Tibial artery (tissue), 4 donors: ENCODE measurements at places on chromosomes 2 and 18.
A peak's percentile ranks its signal among the peaks of the same experiment; 100 is the strongest.

DNA sequence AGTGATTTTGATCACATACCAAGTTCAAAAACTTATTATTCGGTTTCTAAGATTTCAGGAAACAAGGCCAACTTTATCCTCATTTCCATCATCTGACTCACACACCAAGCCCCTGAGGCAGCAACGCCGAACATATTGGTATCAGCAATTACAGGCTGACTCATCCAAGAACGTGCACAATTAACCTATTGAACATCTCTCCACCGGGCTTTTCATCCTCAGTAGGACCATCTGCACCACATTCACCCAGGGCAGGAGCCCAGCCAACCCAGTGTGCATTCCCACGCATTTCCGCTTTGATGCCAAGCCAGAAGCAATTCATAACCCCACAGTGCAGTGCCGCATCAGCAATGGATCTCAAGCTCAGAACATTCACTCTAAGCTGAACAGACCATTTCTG is 52.9 kb downstream of the SCG2 start:
- H3K4me1 ChIP-seq = no peaks in the 10 kb centered on the region
- no peak for DNase-seq
- H3K27me3 ChIP-seq = no peaks in the 10 kb centered on the region

- no peak overlapping the region for H3K4me3 ChIP-seq
- no peaks in the 10 kb centered on the region for H3K36me3 ChIP-seq
- peaks cover 3% of the 10 kb centered on the region for H3K27me3 ChIP-seq
- no peaks in the 10 kb centered on the region for H3K4me1 ChIP-seq
These were observed 118.7 kb downstream of the LYPD6B start for GRCh38 chr2:149156971-149157740.

- H3K27me3 ChIP-seq = no peaks in the 10 kb centered on the region
- no peaks in the 10 kb centered on the region for H3K4me1 ChIP-seq
- H3K27ac ChIP-seq = no peak overlapping the region
- no peaks in the 10 kb centered on the region for H3K36me3 ChIP-seq
These were observed 435.1 kb upstream of the MEIS1 start for GRCh38 chr2:65999796-66000195.

- H3K27ac ChIP-seq = no peak overlapping the region
- H3K4me1 ChIP-seq = no peaks in the 10 kb centered on the region
- no peaks in the 10 kb centered on the region for H3K36me3 ChIP-seq
- H3K4me3 ChIP-seq = no peak overlapping the region
- no peak for DNase-seq
- H3K27me3 ChIP-seq = no peaks in the 10 kb centered on the region
These were observed 57.9 kb downstream of the CDH7 start for GRCh38 chr18:65808759-65809158.

DNA sequence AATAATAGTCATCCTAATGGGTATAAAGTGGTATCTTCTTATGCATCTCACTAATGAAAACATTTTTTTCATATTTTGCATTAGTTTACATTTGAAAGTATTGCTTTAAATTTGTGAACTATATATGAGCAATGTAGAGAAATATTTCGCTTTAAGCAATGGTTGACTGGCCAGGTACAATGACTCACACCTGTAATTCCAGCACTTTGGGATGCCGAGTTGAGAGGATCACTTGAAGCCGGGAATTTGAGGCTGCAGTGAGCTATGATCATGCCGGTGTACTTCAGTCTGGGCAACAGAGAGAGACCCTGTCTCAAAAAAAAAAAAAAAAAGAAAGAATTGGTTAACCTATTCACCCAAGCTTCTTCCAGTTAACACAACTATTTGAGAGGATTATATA is 15.1 kb downstream of the ZCCHC2 start:
- no peaks in the 10 kb centered on the region for H3K27me3 ChIP-seq
- no peaks in the 10 kb centered on the region for H3K4me1 ChIP-seq
- DNase-seq = no peak
- no peak overlapping the region for H3K4me3 ChIP-seq
- peaks cover 8% of the 10 kb centered on the region for H3K36me3 ChIP-seq
- no peak overlapping the region for H3K27ac ChIP-seq

DNA sequence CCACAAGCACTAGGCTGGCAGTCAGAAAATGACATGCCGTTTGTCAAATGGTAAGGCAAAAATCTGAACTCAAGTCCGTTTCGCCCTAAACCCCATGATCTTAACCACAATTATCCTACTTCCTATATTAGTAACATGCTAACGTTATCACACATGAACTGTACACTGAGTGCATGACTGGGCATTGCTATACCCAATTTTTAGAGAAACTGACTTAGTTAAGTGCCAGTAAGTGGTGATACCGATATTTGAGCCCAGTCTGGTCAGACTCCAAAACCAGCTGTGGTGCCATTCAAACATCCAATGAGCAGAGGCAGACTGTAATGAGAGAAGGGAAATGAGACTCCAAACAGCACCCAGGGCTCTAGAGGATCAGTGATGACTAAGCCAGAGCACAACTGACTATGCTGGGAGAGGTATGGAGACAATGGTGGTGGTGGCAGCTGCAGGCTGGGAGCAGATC is 311.7 kb upstream of the PKDCC start:
- H3K27ac ChIP-seq = peak overlapping the region; percentile 18
- H3K4me1 ChIP-seq = no peaks in the 10 kb centered on the region
- H3K4me3 ChIP-seq = no peak overlapping the region
- H3K27me3 ChIP-seq = no peaks in the 10 kb centered on the region
- no peak for DNase-seq
- no peaks in the 10 kb centered on the region for H3K36me3 ChIP-seq

DNA sequence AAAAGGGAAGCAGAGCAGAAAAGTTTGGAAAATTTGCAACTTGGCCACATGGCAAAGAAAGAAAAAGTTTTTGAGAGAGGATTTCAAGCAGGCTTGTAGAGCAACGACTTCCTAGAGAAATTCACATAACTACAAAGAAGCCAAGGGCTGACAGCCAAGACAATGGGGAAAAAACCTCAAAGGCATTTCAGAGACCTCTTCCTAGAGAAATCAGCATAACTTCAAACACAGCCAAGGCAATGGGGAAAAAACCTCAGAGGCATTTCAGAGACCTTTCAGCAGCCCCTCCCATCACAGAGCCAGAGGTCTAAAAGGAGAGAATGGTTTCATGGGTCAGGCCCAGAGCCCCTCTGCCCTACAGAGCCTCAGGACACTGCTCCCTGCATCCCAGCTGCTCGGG is 7.2 kb downstream of the ADI1 start:
- no peak overlapping the region for H3K4me3 ChIP-seq
- no peaks in the 10 kb centered on the region for H3K27me3 ChIP-seq
- H3K4me1 ChIP-seq = no peaks in the 10 kb centered on the region
- peaks cover 50% of the 10 kb centered on the region for H3K36me3 ChIP-seq

GRCh38 chr2:8522687-8523086 is 159.2 kb upstream of the ID2 start:
- H3K27ac ChIP-seq = no peak overlapping the region
- H3K27me3 ChIP-seq = no peaks in the 10 kb centered on the region
- DNase-seq = no peak
- no peaks in the 10 kb centered on the region for H3K36me3 ChIP-seq
- H3K4me3 ChIP-seq = no peak overlapping the region

DNA sequence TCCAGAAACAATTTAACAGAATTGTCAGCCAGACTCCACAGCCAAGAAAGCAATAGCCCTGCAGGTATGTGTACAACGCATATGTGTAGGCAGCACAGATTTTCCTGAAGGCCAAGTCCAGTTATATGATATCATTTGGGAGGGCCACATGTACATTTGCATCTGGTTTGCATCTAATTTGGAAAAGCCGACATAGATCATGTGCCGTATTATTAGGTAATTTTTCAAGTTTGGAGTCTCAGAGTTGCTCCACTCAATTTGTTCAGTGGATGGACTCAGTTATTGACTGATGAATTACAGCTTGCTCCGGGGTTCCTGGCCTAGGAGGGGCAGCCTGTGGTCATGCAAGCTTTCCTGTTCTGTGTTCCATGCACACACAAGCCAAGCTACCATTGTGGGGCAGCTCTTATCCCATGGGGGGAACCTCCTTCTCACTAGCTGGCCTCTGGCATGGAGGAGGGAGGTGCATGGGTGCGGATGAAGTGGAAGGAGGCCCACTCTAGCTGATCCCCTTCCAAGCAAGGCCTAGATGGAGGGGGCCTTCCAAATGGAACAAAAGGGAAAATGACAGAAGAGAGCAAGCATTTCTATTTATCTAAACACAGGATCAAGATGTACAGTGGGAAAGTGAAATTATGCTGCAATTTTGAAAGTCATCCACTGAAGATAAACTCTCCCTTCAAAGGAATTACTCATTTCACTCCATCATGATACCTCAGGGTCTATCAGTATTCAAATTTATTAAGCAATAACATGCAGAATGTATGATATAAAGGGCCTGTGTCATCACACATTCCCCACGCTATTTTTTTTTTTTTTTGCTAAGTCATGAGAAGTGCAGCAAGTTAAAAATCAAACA is 202.6 kb upstream of the SMAD2 start:
- peaks cover 22% of the 10 kb centered on the region for H3K4me1 ChIP-seq
- H3K36me3 ChIP-seq = no peaks in the 10 kb centered on the region
- H3K27me3 ChIP-seq = no peaks in the 10 kb centered on the region
- no peak overlapping the region for H3K27ac ChIP-seq

DNA sequence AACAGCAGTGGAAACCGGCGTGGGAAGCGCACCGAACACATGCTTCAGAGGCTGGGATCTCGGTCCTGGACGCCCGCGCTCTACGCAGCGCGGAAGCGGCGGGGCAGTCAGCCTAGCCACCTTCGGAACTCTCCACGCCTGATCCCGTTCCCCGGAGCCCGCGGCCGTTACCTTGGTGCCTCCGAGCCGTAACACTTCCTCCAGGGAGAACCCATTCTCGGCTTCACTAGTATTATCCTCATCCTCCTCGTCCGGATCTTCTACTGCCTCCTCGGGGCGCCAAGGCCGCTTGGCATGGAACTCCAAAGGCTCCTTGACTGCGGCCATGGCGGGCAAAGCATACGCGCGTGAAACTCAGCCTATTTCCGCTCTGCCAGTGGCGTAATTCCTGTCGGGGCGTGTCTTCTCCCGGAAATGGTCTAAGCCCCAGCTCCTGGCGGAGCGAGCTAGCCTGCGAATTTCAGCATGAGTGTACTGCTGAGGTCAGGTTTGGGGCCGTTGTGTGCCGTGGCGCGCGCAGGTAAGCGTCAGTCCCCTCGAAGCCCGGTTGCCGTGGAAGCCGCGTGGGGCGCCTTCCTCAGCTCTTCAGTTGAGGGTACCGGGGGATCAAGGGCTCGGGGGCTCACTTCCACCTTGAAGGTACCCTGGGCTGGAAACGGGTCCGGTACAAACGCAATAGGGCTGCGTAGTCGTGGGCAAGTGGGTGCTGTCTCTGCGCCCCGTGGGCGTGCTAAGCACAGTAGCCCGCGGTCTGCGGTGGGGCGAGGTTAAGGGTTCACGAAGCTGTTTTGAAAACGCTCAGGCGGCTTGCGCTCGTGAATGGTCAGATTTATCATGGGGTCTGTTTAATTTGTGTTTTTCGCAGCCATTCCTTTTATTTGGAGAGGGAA is at the start of the genes CEBPZ and NDUFAF7:
CEBPZ (minus strand) TSS at position 356 of the 890 bp plus-strand sequence; CDS start at position 327, 29 bp downstream.
NDUFAF7 (plus strand) TSS at position 418 of the 890 bp plus-strand sequence; CDS start at position 466, 48 bp downstream.
- H3K27me3 ChIP-seq = no peaks in the 10 kb centered on the region
- DNase-seq = peak; percentile 95
- H3K27ac ChIP-seq = peak within 1 kb of the TSS; percentile 97
- H3K36me3 ChIP-seq = peaks cover 23% of the 10 kb centered on the region
- peaks cover 49% of the 10 kb centered on the region for H3K4me1 ChIP-seq
- peak within 1 kb of the TSS; percentile 98 for H3K4me3 ChIP-seq

DNA sequence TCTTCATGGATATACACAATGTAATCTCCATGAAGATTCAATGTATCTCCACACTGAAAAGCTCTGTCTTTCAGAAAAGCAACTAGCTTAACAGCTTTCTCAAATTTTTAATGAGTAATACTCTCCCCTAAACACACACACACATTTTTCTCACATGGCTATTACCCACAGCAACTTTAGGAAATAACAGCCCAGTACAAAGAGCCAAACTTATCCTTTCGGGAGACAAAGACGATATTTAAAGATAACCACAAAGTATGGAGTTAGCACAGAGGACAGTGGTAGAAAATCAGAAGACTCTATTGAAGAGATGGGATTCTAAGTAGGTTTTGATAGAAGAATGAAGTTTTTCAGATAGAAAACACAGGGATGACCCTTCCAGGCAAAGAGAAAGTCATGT is 394.9 kb upstream of the TRIB2 start:
- H3K36me3 ChIP-seq = no peaks in the 10 kb centered on the region
- H3K27me3 ChIP-seq = no peaks in the 10 kb centered on the region
- DNase-seq = no peak
- H3K4me1 ChIP-seq = peaks cover 24% of the 10 kb centered on the region
- H3K27ac ChIP-seq = peak overlapping the region; percentile 43
- H3K4me3 ChIP-seq = no peak overlapping the region

GRCh38 chr2:182540252-182540651 is 113.4 kb upstream of the PDE1A start:
- H3K36me3 ChIP-seq = no peaks in the 10 kb centered on the region
- DNase-seq = no peak
- H3K4me1 ChIP-seq = no peaks in the 10 kb centered on the region
- no peak overlapping the region for H3K4me3 ChIP-seq

GRCh38 chr2:56109994-56110393 is 73.8 kb upstream of the CCDC85A start:
- peaks cover 3% of the 10 kb centered on the region for H3K27me3 ChIP-seq
- H3K4me1 ChIP-seq = no peaks in the 10 kb centered on the region
- H3K4me3 ChIP-seq = no peak overlapping the region
- H3K27ac ChIP-seq = no peak overlapping the region
- H3K36me3 ChIP-seq = no peaks in the 10 kb centered on the region
- no peak for DNase-seq

GRCh38 chr18:25832001-25832604 is 258.3 kb downstream of the SS18 start:
- H3K4me1 ChIP-seq = no peaks in the 10 kb centered on the region
- H3K36me3 ChIP-seq = no peaks in the 10 kb centered on the region
- H3K27ac ChIP-seq = no peak overlapping the region
- DNase-seq = no peak
- H3K27me3 ChIP-seq = no peaks in the 10 kb centered on the region

DNA sequence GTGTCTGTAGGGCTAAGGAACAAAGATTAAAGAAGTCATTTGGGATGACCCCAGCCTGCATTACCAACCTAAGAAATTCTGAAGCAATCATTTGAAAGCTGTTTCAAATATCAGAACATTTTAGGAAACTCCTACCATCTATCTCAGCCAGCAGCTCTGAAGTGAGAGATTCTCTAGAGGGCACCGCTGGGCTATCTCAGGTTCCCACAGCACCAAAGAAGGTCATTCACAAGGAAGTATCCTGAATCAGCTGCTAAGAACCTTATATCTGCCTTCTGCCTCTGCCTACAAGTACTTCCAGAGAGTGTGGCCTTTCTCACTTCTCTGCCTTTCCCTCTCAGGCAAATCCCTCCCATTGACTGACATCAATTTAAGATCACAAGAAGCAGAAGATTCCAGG is 13.4 kb upstream of the EVA1A start:
- DNase-seq = no peak
- H3K4me1 ChIP-seq = no peaks in the 10 kb centered on the region
- H3K27ac ChIP-seq = no peak overlapping the region

GRCh38 chr2:117551858-117552257 is 262.6 kb upstream of the DDX18 start:
- no peaks in the 10 kb centered on the region for H3K27me3 ChIP-seq
- H3K27ac ChIP-seq = no peak overlapping the region
- DNase-seq = no peak
- no peak overlapping the region for H3K4me3 ChIP-seq
- no peaks in the 10 kb centered on the region for H3K36me3 ChIP-seq
- no peaks in the 10 kb centered on the region for H3K4me1 ChIP-seq

GRCh38 chr2:20656561-20656960 is 5.7 kb upstream of the HS1BP3 start:
- H3K4me1 ChIP-seq = peaks cover 13% of the 10 kb centered on the region
- H3K36me3 ChIP-seq = no peaks in the 10 kb centered on the region
- no peaks in the 10 kb centered on the region for H3K27me3 ChIP-seq
- DNase-seq = peak; percentile 48
- H3K27ac ChIP-seq = no peak overlapping the region
